AG08395 (cell line): ENCODE measurements at places on chromosomes 4 and X.
A peak's percentile ranks its signal among the peaks of the same experiment; 100 is the strongest.

DNA sequence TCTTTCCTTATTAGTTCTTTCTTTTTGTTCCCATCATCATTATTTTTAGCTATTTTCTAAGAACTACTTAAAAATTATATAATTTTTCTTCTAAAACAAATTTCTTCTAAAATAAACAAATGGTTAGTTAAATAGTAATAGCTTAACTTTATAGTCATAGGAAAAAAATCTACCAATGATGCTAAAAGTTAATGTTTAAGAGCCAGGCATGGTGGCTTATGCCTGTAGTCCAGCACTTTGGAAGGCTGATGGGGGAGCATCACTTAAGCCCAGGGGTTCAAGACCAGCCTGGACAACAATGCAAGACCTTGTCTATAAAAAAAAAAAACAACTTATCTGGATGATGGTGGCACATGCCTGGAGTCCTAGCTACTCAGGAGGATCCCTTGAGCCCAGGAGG, 127.1 kb upstream of the ANXA3 start:
- DNase-seq = no peak

- no peak for DNase-seq
Observed at GRCh38 chr4:139848028-139848427, 182.4 kb downstream of the MGST2 start.

DNA sequence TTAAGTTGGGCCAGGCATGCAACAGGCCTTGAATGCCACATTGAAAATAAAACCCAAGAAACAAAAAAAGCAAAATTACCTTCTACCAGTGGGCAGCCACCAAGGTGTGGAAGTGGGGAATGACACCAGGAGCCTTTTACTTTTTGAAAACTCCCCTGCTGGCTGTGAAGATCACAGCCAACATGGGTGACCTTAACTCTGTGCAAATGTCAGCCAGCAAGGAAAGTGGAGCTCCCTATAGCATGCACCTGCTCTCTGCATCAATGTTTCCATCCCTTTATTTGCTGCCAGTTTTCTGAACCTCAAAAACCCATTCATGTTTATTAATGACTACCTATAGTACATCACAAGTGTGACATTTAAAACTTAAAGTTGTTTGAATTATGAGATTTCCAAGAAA, 63.7 kb downstream of the HS3ST1 start:
- no peak for DNase-seq

DNA sequence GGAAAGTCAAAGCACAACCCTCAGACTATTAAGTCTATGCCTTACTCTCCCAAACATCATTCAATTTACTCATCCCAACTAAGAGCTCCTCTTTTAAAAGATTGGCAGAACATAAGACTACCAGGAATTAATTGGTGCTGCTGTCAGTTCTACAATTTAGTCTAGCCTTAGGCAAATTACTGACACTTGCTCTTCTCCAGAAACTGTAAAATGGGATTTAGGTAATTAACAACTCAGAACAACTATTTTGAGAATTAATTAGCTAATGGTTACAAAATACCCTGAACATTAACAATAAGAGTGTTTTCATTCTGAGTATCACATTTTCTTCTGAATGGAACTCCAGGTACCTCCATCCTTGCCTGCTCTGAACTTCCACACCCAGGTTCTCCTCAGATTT, 36.2 kb upstream of the RBM47 start:
- no peak for DNase-seq

GRCh38 chr4:8205749-8206611, 6.9 kb downstream of the SH3TC1 start:
- DNase-seq = no peak

DNA sequence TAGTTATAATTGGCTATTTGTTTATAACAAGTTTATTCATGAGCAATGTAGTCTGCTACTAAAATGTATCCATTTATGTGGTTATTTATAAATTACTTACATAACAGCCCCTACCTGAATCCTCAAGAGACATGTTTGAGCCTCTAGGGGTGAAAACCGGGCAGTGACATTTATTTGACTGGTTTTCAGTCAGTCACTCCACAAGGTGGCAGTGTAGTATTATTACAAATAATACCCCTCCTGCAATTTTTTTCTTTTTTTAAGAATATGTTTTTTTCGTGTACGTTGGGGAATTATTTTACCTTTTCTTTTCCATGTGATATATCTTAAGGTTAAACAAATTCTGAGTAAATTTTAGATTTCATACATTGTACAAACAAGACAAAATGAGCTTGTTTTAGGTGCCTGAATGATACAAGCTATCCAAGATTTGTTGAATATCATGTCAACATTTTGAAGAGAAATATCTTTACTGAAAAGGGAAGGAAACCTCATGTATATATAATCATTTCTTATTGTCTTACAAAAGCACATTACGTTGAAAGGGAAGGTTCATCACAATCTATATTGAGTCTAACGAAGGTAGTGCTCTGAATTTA, 598.7 kb upstream of the TECRL start:
- DNase-seq = peak; percentile 5

- DNase-seq = peak; percentile 17
Observed at GRCh38 chrX:101257448-101258258, 33.5 kb downstream of the TAF7L start.

GRCh38 chrX:50967736-50968135, 57.2 kb downstream of the BMP15 start:
- DNase-seq = no peak

DNA sequence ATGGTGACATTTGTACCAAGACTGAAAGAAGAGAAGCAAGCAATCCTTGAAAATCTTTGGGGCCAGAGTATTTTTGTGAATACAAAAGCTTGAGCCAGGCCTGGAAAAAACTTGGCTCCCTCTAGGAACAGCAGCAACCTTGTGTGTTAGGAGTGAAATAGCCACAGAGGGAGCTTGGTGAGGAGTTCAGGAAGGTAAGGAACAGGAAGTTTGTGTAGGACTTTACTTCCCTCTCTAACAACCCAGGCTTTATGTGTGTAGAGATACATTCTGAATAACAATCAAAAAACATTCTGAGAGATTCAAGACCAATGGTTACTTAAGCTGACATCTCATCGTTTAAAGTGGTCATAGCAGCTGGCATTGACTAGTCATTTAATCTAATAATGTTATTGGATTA, 668.5 kb downstream of the PCDH18 start:
- no peak for DNase-seq

DNA sequence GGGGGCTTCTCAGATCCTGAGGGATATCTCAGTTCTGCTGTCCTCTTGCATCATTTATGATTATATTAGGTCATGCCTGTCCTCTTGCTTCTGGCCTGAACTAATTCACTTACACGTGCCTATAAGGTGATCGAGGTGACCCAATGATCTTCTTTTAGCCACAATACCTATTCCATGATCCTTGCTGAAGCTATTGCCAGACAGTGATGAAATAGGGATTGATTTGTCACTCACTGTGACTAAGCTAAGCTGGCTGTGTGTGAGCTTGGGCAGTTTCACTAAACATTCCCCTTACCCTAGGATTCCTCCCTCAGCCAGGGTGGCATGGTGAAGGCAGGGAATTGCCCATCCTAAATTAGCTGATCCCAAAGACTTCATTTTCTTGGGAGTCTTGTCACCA, 19.0 kb downstream of the HADH start:
- peak; percentile 20 for DNase-seq

- peak; percentile 7 for DNase-seq
Observed at GRCh38 chr4:26701786-26702227, 117.9 kb downstream of the TBC1D19 start.

DNA sequence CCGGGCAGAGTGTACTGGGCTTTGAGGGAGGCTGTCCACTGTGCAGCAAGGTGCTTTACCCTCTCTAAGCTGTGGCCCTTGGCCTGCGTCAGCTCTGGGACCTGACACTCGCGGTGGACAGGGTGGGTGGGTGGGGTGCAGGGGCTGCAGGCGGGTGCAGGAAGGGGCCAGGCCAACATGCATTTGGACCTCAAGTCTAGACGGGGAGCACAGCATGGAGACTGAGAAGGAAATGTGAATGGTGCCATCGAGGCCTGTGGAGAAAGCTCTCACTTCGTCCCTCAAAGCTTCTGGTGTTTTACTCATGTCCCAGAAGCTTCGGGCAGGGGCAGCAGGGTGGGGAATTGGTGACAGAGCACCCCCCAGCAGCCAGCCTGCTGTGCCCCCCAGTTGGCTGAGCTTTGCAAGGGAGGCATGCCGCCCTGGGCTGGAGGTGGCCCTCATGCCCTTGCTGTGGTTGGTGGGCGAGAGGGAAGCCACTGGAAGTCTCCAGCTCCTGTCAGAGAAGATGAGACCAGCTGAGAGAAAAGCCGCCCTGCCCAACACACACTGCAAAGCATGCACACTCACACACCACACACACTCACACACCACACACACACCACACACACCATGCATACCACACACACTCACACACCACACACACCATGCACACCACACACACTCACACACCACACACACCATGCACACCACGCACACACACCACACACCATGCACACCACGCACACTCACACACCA, 12.3 kb downstream of the PNMA6E start:
- no peak for DNase-seq

DNA sequence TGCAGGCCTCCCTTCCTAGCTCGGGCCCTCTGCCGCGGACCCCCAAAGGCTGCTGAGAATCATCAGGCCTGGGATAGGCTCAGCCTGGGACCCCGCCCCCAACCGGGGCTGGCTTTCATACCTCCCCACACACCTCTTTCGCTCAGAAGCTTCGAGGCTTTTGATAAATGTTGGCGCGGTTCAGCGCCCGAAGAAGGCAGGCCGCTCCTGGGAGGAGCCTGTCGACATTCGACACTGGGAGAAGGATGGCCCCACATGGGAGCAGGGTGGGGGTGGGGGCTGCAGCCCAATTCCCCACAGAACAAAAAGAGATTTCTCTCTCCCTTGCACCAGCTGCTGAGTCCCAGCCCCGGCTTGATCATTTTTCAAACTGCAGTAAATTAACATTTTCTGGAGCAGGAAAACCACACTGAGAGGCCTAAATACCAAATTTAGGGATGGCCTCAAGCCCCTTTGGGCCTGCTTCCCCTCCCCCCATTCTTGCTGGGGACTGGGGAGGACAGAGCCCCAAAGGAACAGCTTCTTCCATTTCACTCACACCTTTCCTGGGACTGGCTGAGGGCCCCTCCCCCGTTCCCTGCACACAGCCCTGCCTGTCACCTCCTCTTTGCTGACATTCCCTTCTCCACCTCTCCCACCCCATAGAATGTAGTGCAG, 112.9 kb upstream of the PJA1 start:
- DNase-seq = no peak

DNA sequence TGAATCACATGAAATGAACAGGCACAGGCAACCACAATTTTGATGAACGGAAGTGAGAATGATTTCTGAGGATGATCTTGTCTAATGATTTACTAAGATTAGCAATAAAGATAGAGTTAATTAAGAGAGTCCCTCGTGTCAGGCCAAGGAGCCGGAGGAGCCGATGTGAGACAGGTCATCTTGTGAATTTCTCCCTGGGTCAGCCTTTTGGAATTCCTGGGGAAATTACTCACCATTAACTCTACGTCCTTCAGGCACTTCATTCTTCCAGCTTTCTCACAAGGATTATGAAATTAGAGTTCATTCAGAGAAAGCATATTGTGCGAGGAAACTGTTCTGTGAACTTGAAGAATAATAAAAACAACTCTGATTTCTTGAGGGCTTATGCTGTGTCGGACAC, 86.7 kb downstream of the PSAPL1 start:
- peak; percentile 74 for DNase-seq

DNA sequence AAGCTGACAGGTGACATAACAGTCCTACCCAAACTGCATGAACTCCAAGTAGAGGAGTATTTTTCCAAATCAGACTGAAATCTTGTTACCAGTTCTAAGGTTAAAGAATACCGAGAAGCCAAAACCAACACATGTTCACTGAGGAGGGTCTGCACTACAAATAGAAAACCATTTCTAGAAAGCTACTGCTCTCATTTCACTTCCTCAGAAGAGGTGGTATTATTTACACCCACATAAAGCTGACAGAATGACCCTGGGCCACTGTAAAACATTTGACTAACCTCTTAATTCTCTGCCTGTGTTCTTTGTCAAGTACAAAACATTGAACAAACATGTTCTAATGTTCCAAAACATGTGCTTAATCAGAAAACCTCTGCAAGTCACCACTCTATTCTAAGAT, 95.8 kb downstream of the IQCM start:
- DNase-seq = no peak

DNA sequence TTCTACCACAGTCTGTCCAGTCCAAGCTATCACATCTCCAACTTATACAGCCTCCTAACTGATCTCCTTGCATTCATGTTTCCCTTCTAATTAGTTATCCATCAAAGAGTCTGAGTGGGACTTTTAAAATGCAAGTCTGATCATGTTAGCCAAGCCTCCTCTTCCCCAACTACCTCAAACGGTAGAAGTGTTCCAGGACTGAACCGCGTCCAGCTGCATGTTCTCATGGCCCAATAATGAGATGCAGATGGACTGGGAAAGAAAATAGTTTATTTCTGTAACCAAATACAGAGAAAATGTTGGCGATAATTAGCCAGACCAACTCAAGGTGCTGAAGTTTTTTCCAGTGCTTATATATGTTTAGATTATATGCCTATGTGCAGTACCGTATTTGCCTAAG, 46.6 kb upstream of the PPP1R2C start:
- DNase-seq = no peak

DNA sequence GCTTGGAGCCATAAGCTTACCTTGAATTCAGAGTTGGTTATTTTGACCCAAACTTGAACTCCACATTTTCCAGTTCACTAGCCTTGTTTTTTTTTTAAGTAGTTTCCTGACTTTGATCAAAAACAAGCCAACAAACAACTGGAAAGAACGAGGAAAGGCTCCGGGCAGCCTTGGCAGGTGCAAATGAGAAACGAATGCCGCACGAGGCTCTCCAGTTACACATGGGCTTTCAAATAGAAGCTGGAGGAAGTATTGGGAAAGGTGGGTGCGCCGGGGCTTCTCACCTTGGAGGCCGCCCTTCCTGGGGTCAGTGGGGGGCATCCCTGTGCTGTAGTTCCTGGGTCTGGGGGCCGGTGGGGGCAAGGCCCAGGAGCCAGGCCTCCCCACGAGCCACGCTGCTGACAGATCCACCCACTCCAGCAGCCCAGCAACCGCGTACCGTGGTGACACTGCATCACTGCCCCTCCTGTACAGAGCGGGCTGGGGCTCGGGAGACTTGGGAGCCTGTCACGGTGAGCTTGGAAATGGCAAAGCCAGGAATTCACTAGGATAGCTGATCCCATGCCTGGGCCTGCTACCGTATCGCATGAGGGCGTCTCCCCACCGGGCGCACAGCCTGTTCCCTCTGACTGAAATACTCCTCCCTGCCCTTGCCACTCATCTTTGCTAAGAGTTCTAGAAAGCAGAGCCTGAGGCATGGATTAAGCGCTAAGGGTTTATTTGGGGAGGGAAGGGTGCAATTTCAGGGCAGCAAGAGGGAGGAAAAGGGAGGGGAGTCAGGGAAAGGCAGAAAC, 50.9 kb upstream of the ADRA2C start:
- no peak for DNase-seq

GRCh38 chrX:31706466-31706865, 634.6 kb upstream of the FTHL17 start:
- no peak for DNase-seq
